ENCODE measurements at places on chromosomes 4 and X. TPM values are rescaled to one million over a fixed set of nuclear protein-coding genes. Genes with fewer than 3 reads are reported as not detected.

GRCh38 chrX:150262456-150262855, 100.7 kb upstream of the MAMLD1 start:
- DNase-seq, result no peak
- no peaks in the 10 kb centered on the region for H3K4me1 ChIP-seq
- no peak overlapping the region for H3K27ac ChIP-seq
- H3K4me3 ChIP-seq, result no peak overlapping the region

- no peak overlapping the region for H3K27ac ChIP-seq
- DNase-seq, result no peak
- H3K27me3 ChIP-seq, result no peaks in the 10 kb centered on the region
- no peak overlapping the region for H3K4me3 ChIP-seq
- no peaks in the 10 kb centered on the region for H3K4me1 ChIP-seq
- H3K36me3 ChIP-seq, result no peaks in the 10 kb centered on the region
Measured at GRCh38 chr4:136800248-136800647, 732.0 kb downstream of the PCDH18 start.

Gene ZFP92
- total RNA-seq, result under 0.01 TPM

Gene PRKX
- total RNA-seq, result 8.7 TPM

Gene HSFX1
- total RNA-seq, result not detected

GRCh38 chrX:38018766-38019425, 12.5 kb downstream of the SYTL5 start:
- no peaks in the 10 kb centered on the region for H3K36me3 ChIP-seq
- peak; percentile 48 for DNase-seq
- H3K4me3 ChIP-seq, result no peak overlapping the region
- no peaks in the 10 kb centered on the region for H3K4me1 ChIP-seq
- H3K27me3 ChIP-seq, result no peaks in the 10 kb centered on the region

Gene SFRP2
- 40.0 TPM for total RNA-seq

- no peaks in the 10 kb centered on the region for H3K4me1 ChIP-seq
- no peaks in the 10 kb centered on the region for H3K36me3 ChIP-seq
- peak; percentile 22 for DNase-seq
Measured at GRCh38 chr4:139619644-139620043, 46.0 kb upstream of the MGST2 start.

DNA sequence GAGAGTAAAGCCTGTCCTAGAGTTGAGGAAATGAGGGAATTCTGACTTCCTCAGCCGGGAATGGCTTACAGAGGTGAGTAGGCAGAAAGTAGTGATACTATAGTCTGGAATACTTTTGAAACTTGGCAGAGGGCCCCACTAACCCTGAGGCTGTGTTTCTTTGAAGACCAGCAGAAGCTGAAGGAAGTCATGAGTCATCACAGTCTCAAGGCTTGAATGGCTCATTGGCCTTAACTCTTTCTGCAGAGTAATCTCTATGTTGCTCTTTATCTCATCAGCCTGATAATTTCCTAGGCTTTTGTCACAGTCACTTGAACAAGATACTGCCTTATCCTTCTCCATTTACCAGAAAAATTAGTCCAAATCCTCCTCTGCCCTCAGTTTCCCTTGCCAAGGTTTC, 80.8 kb downstream of the ANKRD50 start:
- H3K4me1 ChIP-seq, result no peaks in the 10 kb centered on the region
- peak; percentile 72 for DNase-seq
- H3K27ac ChIP-seq, result no peak overlapping the region
- no peak overlapping the region for H3K4me3 ChIP-seq

Measured in stomach (tissue), 19 donors.